Stimulated activated CD4-positive, alpha-beta T cell treated with anti-CD3 and anti-CD28 coated beads, Interleukin-12 subunit alpha, Interleukin-12 subunit beta, amount 100 ng/mL, for 24 hours (primary cell): ENCODE measurements at places on chromosomes 7 and 10.

DNA sequence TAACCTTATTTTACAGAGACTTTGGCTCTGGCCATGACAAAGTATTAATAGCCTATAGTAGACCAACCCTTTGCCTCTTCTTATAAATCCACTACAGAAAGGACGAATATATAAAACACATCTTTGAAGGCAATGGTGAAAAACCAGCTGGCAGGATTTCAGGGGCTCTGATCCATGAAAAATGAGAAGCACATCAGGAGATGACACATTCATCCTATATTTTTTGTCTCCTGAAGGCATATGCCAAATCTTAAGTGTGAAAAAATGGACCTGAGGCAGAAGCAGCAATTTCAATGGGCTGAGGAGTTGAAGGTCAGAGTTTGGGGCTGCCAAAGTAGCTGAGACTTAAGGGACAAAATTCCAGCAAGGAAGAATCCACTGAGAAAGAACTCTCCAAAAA lies 14.4 kb downstream of the RNF216 start:
- DNase-seq = no peak

GRCh38 chr10:84293574-84294016 lies 34.8 kb upstream of the CCSER2 start:
- no peak for DNase-seq

DNA sequence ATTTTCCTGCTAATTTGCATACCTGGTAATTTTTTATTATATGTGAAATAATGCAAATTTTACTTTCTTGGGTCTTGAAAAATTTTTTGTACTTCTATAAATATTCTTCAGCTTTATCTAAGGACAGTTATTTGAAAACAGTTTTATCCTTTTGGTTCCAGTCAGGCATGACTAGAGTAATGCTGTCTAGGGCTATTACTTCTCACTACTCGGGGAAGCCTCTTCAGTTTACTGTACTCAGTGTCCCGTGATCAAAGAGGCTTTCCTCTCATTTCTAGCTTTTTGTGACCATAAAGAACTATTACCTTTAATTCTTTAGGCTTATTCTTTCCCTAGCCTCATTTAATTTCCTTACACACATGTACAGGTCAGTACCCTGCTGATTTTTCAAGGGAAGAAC lies 153.8 kb upstream of the HDAC9 start:
- no peak for DNase-seq

GRCh38 chr10:3681642-3682554 lies 103.1 kb downstream of the KLF6 start:
- no peak for DNase-seq

DNA sequence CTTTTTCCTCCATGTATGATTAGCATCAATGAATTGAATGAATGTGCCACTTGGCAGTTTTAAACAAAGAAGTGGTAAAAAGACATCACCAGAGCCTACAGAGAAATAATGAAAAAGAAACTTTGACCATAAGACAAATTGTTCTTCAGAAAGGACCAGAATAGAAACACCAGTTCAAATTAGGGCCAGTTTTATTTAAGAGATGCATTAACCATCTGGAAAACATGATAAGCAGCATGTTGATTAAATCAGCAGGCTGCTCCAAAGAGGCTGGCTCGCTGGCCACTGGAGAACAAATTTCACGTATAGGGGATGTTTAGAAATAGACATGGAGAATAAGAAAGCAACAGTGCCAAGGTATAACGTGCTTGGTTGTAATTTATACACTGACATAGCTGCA lies 242.3 kb upstream of the AOAH start:
- no peak for DNase-seq

- no peak for DNase-seq
These were observed 640 bp downstream of the ANKMY2 start for GRCh38 chr7:16644636-16645592.

DNA sequence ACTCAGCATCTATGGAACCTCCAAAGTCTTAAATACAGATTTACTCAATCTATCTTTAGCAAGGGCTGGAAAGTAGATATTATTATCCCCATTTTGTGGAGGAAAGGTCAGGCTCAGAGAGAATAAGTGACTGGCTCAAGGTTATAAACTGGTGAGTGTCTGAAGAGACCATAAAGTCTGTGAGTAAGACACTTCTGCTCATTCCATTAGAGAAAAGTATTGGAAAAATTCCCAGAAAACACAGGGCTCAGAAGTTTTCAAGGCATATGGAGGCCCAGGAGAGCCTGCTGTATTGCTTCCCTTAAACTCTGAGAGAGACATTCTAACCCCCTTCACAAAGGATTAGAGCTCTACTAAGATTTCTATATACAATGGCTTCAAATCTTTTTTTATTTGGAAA lies 134.8 kb downstream of the PCDH15 start:
- DNase-seq = no peak

- DNase-seq = no peak
These were observed 3.6 kb downstream of the GDI2 start for GRCh38 chr10:5809527-5810154.

GRCh38 chr10:21510241-21511094 lies 15.0 kb downstream of the SKIDA1 start:
- no peak for DNase-seq

DNA sequence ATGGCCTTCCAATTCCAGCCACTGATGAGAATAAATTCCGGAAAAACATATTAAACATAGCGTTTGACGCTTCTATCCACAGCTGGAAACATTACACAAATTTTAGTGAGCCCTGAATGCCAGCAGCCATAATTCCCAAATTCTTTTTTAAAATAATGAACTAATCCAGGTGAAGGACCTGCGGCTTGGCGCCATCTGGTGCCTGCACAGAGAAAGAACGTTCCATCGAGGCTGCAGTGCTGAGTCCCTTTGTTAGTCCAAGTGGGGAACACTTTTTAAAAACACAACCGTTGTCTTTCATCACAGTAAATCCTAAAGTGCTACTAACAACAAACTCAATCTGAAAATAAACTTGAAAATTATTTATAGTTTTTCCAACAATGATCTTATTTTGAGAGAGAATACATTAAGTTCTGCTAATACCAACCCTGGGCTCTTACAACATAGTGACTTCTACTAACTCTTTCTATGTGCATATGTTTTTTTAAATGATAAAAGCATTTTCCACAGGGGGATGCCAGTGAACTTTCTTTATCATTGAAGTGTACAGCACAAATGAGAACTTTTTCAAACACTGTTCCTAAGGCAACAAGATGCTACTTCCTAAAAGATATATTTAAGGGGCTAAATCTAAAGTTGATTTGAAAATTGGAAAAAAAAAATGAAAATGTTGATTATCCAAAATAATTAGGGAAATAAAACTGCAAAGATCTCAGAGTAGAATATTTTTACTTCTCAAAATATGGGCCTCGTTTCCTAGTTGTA lies 166.9 kb upstream of the RNF32 start:
- DNase-seq = no peak

- DNase-seq = no peak
These were observed 362.6 kb downstream of the FGFR2 start for GRCh38 chr10:121235692-121236091.

- DNase-seq = no peak
These were observed 13.3 kb downstream of the ST7 start for GRCh38 chr7:116966601-116967000.

- DNase-seq = no peak
These were observed 191.3 kb upstream of the RHOBTB1 start for GRCh38 chr10:61135276-61135721.

- no peak for DNase-seq
These were observed 33.0 kb downstream of the RAMP3 start for GRCh38 chr7:45190406-45191165.

DNA sequence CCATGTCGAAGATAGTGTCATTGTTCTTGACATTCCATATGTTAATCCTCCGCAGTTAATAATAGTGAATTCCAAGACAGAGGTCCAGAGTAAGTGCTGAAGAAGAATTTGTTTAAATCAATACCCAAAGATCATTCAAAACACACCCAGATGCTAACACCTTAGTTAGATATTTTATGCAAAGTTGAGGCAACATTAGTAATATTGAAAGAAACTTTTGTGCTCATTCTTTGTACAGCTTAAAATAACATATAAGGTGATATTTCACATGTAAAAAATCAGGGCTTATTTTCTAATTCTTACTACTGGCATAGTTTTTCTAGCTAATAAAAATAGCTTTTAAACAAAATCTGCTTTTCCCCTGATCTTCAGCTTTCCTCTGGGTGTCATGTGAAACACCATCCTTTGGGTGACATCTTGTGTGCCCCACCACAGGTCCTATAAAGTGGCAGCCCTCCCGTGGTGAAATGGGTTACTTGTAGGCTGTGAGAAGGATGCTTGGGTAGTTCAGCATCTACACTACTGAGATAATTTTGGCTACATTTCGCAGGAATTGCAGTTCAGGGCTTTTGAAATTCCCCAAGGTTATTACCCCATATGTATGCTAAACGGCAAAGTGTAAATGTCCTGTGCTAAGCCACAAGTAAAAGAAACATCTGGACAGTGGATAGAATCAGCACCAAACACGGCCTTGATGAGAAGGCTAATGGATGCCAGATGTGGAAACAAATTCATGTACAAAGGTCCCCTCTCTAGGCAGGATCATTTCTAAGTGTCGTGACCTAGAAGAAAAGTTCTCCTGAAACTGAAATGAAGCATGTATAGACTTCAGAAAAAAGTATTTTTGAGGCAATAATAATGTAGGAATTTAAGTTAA lies 105.4 kb downstream of the GRM3 start:
- no peak for DNase-seq

DNA sequence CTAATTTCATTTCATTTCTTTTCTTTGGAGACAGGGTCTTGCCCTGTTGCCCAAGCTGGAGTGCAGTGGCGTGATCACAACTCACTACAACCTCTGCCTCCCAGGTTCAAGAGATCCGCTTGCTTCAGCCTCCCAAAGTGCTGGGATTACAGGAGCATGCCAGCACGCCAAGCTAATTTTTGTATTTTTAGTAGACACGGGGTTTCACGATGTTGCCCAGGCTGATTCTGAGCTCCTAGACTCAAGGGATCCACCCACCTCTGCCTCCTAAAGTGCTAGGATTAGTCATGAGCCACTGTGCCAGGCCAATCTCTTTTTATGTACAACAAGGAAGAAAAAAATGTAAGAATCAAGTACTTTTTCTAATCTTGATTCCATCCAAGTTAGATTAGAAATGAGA lies 10.7 kb upstream of the KMT2E start:
- no peak for DNase-seq

DNA sequence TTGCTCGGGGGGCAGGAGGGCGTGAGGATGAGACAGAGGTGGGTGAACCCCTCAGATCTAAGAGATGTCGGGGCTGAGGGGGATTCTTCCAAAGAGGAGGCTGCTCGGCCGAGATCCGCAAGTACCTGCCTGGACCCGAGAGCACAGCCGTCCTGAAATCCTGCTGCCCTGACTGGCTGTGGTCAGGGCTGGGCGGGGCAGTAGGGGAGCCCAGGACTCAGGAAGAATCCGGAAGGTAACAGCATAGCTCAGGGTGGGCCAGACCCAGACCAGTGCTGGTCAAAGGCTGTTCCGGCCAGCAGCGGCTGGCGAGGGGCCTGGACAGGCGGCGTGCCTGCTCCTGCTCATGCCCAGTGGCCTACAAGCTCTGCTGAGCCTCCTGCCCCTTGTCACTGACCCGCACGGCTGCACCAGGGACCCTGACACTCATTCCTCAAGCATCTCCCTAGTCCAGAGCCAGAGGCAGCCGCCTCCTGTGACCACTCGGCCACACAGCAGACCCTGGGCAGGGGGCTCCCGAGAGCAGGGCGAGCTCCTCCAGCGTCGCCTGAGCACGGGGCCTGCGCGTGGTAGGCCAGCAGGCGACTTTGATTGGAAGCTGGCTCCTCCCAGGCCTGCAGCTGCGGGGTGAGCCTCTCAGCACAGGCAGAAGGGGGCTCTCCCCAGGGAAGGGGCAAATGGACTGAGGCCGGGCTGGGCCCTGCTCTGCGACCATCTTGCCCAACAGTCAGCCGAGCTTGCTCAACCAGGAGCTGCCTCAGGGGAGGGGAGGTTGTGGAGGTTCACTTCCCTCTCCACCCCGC lies 3.1 kb upstream of the ADAP1 start:
- DNase-seq = no peak

GRCh38 chr10:126670056-126670894 lies at the start of gene C10orf90:
TSS of gene C10orf90 (minus strand) at chr10:126670693. CDS start at chr10:126670480, 213 bp downstream.
- no peak for DNase-seq

GRCh38 chr10:97740613-97741012 lies 3.7 kb downstream of the ZFYVE27 start:
- no peak for DNase-seq

- no peak for DNase-seq
These were observed 175.4 kb upstream of the AKR1E2 start for GRCh38 chr10:4650582-4650981.

GRCh38 chr10:61634746-61635145 lies 28.0 kb upstream of the CABCOCO1 start:
- DNase-seq = no peak

DNA sequence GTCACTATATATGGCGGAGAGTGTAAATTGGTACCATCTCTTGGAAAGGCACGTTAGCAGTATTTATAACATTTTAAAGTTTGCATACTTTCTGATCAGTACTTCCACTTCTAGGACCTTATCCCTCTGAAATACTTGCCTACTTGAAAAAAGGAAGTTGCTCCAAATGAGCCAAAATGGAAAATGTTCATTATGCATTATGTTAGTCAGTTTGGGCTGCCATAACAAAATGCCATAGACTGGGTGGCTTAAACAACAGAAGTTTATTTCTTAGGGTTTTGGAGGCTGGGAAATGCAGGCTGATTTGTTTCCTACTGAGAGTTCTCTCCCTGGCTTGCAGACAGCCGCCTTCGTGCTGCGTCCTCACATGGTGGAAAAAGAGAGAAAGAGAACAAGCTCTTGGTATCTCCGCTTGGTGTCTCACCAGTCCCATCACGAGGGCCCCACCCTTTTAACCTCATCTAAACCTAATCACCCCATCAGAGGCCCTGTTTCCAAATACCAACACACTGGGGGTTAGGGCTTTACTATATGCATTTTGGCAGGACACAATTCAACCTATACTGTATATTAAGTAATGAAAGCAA lies 6.9 kb downstream of the SNX10 start:
- DNase-seq = no peak

GRCh38 chr7:132906193-132906835 lies 175.6 kb downstream of the CHCHD3 start:
- DNase-seq = no peak

GRCh38 chr7:85289279-85289678 lies 102.4 kb upstream of the SEMA3D start:
- no peak for DNase-seq

DNA sequence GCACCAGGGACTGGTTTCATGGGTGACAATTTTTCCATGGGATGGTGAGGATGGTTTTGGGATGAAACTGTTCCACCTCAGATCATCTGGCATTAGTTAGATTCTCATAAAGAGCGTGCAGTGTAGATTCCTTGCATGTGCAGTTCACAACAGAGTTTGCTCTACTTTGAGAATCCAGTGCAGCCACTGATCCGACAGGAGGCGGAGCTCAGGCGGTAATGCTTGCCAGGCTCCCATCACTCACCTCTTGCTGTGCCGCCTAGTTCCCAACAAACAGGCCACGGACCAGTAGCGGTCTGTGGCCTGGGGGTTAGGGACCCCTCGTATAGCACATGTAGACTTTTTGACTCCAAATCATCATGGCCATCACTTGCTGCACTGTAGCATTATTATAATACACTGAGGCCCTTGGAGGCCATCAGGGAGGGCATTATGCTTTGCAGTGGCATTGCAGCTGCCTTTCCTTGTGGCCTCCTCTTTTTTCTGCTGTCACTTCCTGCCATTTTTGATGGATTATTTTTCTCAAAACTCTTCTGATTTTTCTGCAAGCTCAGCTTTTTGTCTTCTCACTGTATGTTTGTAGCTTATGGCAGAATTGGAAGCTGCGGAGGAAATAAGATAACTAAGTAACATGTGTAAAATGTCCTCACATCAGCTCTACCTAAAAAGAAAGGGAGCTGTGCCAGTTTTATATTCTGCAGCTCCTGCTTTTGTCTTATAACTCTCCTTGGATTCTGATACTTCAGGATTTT lies 18.5 kb downstream of the CSGALNACT2 start:
- no peak for DNase-seq

GRCh38 chr7:93054975-93055374 lies 62.8 kb downstream of the SAMD9 start:
- no peak for DNase-seq
